ENCODE measurements at places on chromosomes 4 and X.

GRCh38 chrX:118212817-118213183 lies 96.2 kb upstream of the KLHL13 start:
- no peak for DNase-seq

DNA sequence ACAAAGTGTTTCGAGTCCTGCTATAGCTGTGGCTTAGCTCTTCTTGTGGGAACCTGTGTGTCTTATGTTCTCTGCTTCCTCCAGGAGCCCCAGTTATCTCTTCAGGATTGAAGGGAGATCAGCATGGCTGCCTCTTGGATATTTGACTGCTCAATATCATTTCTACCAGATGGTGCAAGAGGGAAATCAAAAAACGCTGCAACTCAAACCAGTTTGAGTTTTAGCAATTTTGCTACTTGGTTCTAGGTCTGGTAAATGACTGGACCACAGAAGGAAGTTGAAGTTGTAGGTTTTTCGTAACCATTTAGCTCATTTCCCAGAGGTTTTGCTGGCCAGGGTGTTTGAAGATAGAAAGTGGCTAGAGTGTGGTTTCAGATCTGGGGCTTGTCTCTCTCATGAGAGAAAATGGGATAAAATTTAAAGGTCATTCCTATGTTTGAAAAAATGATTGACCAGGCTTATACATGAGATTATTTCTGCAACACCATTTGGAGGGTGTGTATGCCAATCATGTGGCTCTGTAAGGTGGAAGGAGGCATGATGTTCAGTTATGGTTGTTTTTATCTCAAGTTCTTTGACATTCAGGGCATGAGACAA lies 210.4 kb downstream of the SPRY1 start:
- DNase-seq = no peak

GRCh38 chr4:137361756-137362470 lies 170.4 kb downstream of the PCDH18 start:
- DNase-seq = no peak

DNA sequence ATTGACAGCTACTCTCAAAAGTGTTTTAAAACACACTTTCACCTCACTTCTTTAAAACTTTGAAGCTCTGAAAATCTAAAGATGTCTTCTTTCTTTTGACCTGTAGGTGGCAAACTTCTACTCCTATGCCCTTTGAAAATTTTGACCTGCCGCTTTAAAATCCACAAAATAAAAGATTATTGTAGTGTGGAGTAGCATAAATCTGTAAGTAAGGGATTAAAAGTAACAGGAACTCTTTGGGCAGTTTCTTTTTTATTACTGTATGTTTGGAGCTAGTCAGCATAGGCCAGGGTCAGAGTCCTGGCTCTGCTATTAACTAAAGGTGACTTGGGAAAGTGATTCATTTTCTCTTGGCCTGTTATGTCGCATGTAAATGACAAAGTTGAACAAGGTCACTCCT lies 25.5 kb downstream of the BBS12 start:
- DNase-seq = peak; percentile 59

DNA sequence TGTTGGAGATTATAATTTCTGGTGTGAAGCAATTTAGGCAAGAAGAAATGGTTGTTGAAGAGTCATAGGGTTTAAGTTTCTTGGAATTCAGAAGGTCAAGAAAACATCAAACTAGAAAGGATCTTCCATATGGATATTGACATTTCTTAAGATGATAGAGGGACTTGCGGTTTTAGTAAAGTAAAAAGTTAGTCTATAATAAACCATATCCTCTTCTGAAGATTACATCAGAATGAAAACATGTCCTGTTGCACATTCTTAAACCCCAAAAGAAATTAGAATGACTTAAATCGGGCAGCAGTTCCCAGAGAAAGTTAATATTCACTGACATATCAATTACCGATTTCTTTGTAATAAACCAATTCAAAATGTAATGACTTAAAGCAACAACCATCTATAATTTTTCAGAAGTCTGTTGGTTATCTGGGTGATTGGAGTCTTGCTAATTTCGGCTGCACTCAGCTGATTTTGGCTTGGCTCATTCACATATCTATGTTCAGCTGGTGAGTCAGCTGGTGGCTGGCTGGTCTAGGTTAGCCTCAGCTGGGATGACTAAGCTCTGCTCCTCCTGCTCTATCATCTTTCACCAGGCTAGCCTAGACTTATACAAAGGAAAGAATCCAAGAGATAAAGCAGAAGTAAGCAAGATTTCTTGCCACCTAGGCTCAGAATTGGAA lies 24.4 kb upstream of the DYNLT3 start:
- DNase-seq = peak; percentile 83

DNA sequence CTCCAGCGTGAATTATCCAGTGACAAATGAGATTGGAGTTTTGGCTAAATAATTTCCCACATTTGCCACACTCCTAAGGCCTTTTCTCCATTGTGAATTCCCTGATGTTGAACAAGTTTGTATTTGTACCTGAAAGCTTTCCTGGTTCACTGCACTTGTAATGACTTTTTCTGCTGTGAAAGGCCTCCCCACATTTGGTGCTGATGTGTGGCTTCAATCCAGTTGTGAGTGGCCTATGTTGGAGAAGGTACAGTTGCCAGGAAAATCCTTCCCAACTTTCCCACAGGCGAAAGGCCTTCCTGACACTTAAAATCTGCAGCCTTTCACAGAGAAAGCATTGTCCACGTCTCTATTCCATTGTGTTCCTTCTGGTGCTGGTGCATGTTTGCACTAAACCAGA lies 17.3 kb upstream of the HPGD start:
- DNase-seq = no peak

GRCh38 chrX:46770000-46770816 lies 11.3 kb upstream of the SLC9A7 start:
- no peak for DNase-seq

GRCh38 chr4:38782452-38783108 lies at the start of gene TLR10:
Gene TLR10, minus strand, starts transcription at chr4:38782990. Its CDS starts 7,400 bp downstream, at chr4:38775590.
- peak; percentile 72 for DNase-seq

- DNase-seq = no peak
Observed at GRCh38 chr4:188822698-188823097, 683.5 kb downstream of the TRIML1 start.

DNA sequence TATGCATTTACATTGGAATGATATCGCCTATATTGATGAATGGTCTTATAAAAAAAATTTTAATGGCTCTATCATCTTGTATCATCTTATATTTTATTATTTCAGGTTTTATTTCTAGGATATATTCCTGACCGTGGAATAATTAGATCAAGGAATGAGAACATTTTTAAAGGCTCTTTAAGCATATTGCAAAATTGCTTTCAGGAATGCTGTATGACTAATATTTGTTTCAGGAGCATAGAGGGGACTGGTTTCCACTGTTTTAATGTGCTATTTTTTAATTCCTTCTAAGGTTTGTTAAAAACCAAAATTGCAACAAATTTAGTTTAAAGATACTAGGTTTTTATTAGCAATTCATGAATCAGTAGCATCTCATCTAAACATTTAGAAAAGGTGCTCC lies 120.2 kb downstream of the BMPR1B start:
- DNase-seq = no peak

DNA sequence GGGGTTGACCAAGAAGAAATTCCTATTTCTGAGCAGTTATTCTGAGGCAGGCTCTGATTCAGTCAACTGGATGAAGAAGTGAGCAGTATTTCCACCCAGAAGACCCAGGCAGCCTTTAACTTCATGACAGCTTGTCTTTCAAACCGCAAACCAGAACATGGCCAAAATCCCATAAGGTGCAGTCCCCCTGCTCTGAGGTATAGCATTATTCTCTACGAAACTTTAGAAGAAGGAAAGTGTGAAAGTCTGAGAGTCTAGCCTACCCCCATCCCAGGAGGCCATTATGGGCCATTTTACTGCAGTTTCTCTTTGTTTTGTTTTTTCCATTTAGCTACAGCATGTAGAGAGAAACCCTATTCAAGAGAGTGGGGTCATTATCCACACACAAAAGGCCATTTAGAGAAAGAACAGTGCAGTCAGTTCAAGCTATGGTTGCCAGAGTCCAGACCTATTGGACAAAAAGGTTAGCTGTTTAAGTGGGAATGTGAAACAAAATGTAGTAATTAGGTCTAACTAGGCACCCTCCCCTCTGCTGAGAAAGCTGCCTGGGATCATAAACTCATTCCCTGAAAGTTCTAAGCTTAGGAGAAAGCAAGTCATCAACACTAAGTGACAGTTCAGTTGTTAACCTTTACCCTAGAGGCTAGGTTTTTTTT lies 52.1 kb upstream of the RASGEF1B start:
- no peak for DNase-seq

DNA sequence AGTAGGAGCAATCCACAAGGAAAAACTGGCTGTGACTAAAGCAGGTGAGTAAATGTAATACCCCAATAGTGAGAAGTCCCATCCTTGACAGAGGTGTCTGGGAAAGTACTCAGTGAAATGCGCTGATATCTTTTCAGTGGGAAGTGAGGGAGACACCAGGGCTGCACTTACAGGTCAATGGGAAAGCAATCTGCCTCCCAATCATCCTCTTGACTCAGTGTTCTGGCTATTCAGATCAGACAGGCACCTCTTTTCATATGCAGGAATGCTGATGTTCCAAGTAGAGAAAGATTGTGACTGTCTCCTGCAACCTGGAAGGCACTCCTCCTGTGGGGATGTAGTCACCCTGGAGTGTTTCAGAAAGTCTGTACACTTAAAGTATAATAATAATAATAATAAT lies 39.9 kb upstream of the SPIN2A start:
- no peak for DNase-seq

- DNase-seq = peak; percentile 0
Observed at GRCh38 chrX:13110433-13111324, 66.3 kb upstream of the FAM9C start.

GRCh38 chr4:1752284-1753041 lies 31.1 kb downstream of the TACC3 start:
- no peak for DNase-seq

DNA sequence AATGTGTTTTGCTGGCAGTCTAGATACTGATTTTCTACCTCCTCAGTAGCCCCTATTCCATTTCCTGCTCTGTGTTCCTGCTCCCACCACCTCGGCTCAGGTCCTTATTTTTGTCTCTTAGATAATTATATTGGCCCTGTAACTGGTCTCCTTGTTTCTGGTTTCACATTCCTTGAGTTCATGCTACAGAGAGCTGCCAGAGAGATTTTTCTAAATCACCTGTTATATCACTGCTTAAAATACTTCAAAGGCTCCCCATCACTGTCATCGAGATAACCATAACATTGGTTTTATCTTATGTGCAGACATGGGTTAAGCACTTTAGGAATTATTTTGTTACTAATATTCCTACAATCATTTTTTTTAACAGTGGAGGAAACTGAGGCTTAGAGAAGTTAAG lies 9.6 kb downstream of the SYNPO2 start:
- no peak for DNase-seq

DNA sequence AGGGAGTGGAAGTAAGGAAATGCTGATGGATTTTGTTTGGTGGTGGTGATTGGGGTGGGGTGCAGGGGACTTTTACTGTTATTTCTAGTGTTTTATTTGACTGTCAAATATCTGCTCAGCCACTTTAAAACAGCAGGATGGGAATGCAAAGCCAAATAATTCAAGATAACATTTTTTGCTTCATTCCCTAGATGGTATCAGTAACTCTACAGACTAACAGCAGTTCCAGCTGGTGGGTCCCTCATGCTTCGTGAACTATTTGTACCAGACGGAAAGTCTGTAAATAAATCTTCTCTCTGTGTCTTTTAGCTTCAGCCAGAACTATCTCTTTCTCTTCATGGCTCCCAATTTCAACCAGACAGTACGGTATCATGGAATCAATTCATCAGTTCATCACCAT lies 27.5 kb downstream of the GPR143 start:
- DNase-seq = no peak

DNA sequence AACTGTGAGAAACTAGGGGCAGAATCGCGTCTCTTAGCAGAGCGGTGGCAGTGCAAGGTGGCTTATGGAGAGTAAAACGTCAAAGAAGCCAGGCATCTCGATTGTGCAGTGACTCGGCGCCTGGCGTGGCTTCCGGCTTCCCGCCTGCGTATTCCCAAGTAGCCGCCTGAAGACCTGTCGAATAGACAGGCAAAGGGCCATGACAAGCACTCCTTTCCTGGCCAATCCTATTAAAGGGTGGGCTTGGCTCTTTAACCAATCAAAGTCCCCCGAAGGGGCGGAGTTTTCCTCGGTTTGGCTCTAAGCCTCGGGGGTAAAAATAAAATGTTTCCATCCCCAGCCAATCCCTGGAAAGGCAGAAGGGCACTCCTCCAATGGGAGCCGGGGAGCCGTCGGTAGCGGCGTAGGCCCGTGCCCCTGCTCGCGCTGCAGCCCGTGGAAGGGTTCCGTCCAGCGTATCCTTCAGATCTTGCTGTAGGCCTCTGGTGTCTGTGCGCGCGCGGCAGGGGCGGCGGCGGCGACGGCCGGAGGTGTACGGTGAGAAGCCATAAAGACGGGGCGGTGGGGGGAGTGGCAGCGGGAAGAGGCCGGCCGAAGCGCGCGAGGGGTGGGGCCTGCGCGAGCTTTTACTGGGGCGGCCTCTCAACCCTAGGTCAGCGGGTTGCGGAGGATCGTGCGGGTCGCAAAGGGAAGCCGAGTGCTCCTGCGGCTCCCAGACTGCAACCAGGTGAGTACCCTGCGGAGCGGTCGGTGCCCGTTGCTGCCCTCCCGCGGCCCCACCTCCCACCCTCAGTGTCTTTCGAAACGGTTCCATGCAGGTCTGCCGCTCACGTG lies at the start of gene KANTR:
Gene KANTR (plus strand): TSS at position 395 of the 834 bp plus-strand sequence. CDS start 30,131 bp downstream, outside the sequence.
- peak; percentile 91 for DNase-seq

DNA sequence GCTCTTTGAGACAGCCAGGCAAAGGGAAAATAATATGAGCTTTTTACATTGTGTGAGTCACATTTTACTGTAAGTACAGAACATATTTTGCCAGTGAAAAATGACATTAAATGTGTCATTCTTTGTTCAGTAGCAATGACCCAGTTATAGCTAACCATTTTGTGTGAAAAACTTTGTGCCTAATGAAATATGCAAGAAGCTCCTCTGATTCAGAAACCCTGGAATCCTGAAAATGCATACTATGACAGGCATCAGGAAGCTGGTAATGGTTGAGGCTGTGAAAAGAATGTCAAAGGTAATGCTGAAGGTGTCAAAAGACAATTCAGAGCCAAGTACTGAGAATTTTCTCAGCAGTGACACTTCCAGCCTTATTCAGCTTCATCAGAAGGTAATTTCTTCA lies 549.5 kb upstream of the SMIM31 start:
- DNase-seq = no peak

GRCh38 chr4:58515226-58515625 lies 1405.0 kb upstream of the IGFBP7 start:
- DNase-seq = no peak

Measured in erythroblast (primary cell).